AML-193 (cell line): ENCODE measurements at places on chromosomes 12 and 14.
A peak's percentile ranks its signal among the peaks of the same experiment; 100 is the strongest.

GRCh38 chr12:84732828-84733340, 179.7 kb downstream of the SLC6A15 start:
- DNase-seq, result no peak

DNA sequence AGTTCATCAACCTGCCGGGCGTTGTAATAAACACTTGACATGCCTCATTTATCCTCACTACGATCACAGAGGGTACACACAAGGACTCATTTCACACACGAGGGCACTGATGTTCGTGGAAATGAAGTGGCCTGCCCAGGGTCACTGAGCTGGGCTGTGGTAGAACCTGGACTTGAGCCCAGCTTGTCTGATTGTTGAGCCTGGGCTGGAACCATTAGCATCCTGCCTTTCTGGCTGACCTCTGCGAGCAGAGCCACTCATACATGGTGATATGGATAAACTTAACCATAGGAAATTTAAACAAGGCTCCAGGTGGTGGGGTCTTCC, 16.6 kb upstream of the JDP2 start:
- no peak for DNase-seq

GRCh38 chr14:69873877-69874780, 5.1 kb upstream of the SMOC1 start:
- DNase-seq, result no peak

DNA sequence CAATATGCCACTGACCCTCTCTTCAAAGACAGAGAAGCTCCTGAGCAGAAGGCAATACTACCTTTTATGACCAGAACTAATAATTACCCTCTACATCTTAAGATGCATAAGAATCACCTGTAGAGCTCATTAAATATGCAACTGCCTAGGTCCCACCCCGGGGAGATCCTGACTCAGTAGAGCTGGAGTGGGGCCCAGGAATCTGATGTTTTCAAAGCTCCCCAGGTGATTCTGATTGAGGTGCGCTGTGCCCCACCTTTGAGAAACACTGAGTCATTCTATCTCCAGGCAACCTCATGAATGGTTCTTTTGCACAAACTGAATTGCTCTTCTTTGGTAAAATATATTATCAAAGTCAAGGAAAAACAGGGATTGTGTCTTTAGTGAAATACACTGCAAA, 149.3 kb upstream of the BMP4 start:
- DNase-seq, result no peak

DNA sequence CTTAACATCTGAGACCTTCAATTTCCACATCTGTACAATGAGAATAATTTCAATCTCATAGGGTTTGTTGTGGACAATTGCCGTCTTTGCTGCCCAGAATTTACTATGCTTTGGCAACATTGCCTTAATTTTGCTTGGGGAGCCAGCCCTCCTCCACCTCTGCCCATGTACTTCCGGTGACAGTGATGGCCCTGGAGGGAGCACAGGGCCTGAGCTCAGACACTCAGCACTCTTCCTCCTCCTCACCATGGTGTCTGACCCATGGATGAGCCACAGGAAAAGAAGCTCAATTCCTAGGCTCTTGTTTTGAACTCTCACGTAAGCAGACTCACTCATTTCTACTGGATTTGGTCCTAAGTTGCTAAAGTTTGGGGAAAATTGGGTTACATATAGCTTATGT, 58.2 kb downstream of the TBC1D30 start:
- DNase-seq, result no peak

GRCh38 chr12:115864396-115864795, 413.1 kb downstream of the MED13L start:
- DNase-seq, result no peak

GRCh38 chr12:124621296-124621660, 53.9 kb upstream of the NCOR2 start:
- no peak for DNase-seq

DNA sequence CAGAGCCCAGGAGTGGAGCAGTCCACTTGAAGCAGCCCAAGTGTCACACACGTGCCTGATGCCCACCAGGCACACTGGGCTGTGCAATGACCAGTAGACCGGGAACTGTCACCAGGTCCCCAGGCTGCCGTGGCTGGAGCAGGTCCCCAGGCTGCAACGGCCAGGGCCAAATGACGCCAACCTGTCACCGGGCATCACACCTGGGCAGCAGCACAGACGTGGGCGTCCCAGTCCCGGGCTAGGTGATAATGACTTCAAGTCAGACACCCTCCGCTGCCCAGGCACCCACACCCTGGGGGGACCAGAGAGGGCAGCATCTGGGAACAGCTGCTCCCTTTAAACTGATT, 30.6 kb upstream of the MMP17 start:
- no peak for DNase-seq

GRCh38 chr14:85912141-85912540, 382.2 kb downstream of the FLRT2 start:
- no peak for DNase-seq

DNA sequence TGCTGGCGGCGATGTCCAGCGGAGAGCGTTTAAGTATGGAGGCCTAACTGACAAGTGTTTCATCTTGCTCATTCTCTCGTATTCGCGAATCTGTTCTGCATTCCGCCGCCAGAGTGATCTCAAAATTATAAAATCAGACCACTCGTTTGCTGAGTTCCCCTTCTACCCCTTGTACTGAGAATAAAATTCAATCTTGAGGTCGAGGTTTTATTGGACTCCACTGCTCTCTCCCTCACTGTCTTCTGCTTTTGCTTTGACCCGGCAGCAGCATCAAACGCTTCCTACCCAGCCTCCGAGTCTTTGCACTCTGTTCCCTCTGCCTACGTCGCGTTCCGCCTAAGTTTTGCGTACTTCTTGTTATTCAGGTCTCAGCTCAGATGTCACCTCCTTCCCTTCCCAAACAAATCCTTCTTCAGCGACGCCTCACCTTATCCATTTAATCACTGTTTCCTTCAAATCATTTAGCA, 462 bp downstream of the KNTC1 start:
- peak; percentile 36 for DNase-seq

GRCh38 chr12:105983622-105984320, 155.0 kb downstream of the NUAK1 start:
- no peak for DNase-seq

DNA sequence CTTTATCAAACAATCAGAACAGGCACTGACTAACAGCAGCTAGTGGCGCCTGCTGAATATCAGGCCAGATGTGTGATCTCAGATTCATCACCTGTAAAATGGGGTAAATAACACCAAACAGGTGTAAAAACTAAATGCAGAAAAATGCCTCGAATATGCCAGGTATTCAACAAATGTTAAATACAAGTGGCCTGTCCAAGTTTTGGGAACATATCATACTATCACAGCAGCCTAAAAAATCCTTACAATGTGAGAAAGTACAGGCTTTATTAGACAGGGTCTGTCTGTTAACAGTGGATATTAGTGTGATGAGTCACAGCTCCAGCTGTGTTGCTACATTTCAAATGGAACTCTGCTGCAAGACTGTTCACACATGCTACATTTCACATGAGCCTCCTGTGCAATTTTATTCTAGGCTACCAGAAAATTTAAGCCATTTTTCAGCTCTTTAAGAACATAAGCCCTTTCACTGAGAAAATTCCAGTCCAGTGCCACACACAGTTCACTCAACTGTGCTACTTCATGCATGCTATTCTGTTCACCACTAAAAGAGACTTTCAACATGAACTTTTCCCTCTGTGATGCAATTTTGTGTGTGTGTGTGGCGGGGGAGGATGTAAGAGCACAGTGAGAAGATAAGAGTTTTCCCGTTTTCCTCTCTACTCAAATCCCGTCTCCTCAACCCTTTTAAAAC, 56.7 kb downstream of the MSRB3 start:
- peak; percentile 37 for DNase-seq

DNA sequence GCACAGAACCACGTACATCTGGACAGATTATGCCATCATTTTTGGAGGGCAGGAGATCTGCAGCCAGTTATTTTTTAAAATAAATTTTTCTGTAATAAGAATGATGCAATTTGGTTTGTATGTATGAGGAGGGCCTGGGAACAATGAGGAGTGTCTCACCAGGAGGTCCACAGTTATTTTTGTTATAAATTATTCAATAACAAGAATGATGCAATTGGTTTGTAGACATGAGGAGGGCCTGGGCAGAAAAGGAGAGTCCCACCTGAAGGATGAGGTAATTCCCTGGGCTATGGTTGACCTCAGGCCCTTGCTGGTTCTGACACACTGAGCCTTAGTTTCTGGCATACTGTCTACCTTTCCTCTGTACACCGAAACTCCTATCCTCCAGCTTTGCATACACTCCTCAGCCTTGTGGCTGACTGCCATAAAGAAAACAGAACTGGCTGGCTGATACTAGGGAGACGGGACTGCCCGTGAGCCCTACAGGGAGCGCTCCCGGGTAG, 9.0 kb upstream of the DCD start:
- no peak for DNase-seq

GRCh38 chr12:59040656-59041055, 120.4 kb upstream of the LRIG3 start:
- DNase-seq, result no peak

- no peak for DNase-seq
These were observed 158.0 kb downstream of the KCNA5 start for GRCh38 chr12:5201554-5202218.

DNA sequence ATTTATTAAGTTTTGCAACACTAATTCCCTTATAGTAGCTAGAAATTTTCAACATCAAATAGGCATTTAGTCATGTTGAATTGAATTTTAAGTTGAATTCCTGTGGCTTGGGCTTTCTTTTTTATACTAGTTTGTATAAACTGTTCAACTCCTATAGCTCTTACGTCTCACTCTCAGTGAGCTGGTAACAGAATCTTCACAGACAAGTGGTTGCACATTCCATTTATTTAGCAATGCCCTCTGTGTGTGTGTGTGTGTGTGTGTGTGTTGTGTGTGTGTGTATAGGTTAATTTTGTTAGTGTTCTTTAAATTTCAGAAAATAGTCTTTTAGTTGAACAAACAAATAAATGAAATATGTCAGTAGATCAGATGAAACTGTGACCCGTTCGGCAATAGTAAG, 425.0 kb downstream of the NPAS3 start:
- no peak for DNase-seq

DNA sequence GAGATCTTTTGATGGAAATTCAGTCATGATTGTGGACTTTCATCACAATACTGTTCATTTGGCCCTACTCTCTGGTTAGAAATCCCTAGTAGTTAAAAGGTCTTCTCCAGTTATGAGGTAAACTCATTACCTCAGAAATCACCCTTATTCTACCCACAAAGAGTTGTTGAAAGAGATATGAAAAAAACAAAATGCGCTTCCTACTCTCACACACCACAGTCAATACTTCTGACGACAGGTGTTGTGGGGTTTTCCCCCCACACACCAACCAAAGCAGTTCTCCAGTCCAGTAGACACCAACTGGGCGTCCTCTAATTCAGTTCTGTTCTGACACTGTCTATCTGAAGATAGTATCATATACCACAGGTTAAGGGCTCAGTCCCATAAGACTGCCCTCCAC, 54.9 kb downstream of the TRMT5 start:
- DNase-seq, result no peak

DNA sequence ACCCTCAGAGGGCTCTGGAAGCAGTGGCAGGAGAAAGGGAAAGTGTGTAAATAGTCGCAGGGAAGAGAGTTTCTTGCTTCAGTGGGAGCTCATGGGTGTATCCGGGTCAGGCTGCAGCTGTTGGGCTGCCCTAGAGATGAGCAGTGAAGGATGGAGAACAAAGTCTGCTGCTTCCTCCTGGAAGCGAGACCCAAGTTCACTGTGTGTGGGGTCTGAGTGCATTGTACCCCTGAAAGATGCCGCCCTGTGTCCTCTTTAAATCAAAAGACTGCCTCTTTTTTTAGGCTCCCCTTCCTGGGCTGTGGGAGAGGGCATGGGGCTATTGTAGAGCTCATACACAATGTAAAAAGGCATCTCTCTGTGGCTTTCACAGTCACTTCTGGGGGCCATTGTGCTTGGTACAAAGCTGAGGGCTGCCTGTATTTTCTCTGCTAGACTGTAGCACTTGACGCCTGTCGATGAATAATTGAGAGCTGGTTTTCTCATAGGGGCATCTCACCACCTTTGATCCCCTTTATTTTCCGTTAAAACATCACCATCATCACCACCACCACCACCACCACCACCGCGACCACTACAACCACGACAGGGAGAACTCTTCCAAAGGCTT, 16.7 kb downstream of the CHST11 start:
- DNase-seq, result no peak

GRCh38 chr14:25056688-25057078, 6.7 kb upstream of the STXBP6 start:
- DNase-seq, result no peak

- no peak for DNase-seq
These were observed 122.8 kb downstream of the CRACR2A start for GRCh38 chr12:3630111-3630510.

- DNase-seq, result no peak
These were observed 945.4 kb upstream of the FLRT2 start for GRCh38 chr14:84584511-84584910.

GRCh38 chr12:77493302-77494168, 337.2 kb upstream of the NAV3 start:
- no peak for DNase-seq

GRCh38 chr14:85867450-85867849, 337.5 kb downstream of the FLRT2 start:
- DNase-seq, result peak; percentile 9

DNA sequence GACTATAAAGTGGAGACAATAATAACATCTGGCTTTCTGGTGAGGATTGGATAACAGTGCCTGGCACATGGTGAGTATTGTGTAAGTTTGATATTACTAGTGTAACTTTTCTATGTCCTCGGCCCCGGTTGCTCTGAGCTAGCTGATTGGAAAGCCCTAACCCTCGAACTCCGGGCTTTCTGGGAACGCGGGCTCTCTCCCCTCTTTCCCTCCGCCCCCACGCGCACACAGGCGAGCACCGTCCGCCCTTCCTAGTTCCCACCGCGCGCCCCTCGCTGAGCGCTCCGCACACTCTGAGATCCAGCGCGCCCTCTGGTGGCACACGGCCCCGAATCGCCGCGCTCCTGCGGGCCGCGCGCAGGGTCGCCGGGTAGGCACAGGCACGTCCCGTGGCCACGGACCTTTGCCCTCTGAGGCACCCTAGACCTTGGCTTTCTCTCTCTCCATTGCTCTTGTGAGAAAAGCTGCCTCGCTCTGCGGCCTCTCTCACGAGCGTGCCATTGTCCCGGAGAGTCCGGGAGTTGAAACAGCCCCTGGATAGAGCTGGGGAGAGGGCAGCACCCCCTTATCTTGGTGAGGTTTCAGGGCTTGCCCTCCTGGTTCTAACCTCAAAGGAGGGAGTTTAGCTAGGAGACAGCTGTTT, 23.2 kb upstream of the ESRRB start:
- DNase-seq, result peak; percentile 18

- no peak for DNase-seq
These were observed 376.3 kb upstream of the RGS6 start for GRCh38 chr14:71555654-71556559.

GRCh38 chr12:112887550-112887949, 19.2 kb upstream of the OAS1 start:
- DNase-seq, result peak; percentile 28
